AG04449 (cell line): ENCODE measurements at places on chromosomes 5 and 9.

- DNase-seq = no peak
Measured at GRCh38 chr9:93124793-93125192, 9.3 kb downstream of the NINJ1 start.

DNA sequence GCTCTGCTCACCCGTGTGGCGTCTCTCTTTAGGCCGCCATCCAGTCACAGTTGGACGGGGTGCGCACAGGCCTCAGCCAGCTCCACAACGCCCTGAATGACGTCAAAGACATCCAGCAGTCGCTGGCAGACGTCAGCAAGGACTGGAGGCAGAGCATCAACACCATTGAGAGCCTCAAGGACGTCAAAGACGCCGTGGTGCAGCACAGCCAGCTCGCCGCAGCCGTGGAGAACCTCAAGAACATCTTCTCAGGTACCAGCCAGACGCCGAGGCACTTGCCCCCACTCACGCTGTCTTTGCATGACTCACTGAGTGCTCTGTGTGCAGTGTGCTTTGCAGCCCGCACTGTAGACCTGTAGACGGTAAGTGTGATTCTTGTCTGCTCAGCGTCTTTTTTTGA lies 4.5 kb downstream of the EXOC3 start:
- DNase-seq = no peak

DNA sequence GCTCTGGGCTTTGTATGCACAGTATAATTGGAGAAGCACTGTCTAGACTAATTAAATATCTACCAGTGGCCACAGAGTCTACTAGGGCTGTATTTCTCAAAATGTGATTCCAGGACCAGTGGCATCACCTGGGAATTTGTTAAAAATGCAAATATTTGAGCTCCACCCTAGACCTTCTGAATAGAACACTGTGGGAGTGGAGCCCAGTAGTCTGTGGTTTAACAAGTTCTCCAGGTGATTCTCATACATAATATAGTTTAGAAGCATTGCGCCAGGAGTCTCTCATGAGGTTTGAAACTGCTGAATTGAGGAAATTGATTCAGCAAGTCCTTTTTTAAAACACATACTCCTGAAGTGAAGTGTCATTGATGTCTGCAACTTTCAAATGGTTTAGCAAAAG lies 74.7 kb downstream of the FCHO2 start:
- no peak for DNase-seq

GRCh38 chr9:133978226-133978898 lies 13.8 kb downstream of the VAV2 start:
- no peak for DNase-seq

DNA sequence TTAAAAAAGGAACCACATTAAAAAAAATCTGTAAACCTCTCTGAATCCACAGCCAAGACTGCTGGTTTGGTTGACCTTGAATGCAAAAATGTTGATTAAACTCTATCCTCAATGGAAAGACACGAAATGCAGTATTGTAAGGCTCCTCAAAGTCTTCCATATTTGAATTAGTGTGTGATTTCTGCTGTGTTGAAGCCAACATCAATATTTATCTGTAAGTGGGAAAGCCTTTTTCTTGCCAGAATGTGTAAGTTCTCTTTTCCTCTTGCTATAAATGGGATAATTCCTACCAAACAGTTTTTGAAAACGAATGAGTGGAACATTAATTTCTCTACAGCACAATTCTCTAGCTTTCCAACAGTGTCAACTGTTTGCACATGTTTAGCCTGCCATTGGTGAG lies 422.1 kb upstream of the TNC start:
- no peak for DNase-seq

GRCh38 chr9:715743-716400 lies 125.6 kb upstream of the DMRT1 start:
- no peak for DNase-seq

DNA sequence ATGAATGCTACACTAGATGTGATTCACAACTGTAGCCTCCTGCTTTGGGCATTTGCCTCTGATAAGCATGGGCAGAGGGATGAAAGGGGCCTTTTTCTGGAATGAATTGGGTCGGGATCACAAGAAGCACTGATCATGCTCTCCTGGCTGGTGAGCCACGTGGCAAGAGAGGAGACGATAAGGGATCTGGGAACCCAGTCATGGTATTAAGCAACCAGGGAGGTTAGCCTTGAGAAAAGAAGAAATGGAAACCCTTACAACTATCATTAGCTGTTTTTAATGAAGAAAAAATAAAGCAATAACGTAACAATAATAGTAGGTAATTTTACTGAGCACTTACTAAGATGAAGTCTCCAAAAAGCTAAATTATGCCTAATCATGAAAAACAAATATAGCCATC lies 50.0 kb upstream of the RAI14 start:
- DNase-seq = no peak

GRCh38 chr5:173016598-173017046 lies 33.1 kb downstream of the ATP6V0E1 start:
- peak; percentile 34 for DNase-seq

- DNase-seq = no peak
Measured at GRCh38 chr5:140319833-140320232, 16.9 kb upstream of the PFDN1 start.

GRCh38 chr9:87613265-87614111 lies 112.4 kb upstream of the CTSL start:
- no peak for DNase-seq

GRCh38 chr9:122135529-122135859 lies 24.1 kb downstream of the NDUFA8 start:
- no peak for DNase-seq

GRCh38 chr9:133598978-133599377 lies 10.2 kb downstream of the FAM163B start:
- no peak for DNase-seq

DNA sequence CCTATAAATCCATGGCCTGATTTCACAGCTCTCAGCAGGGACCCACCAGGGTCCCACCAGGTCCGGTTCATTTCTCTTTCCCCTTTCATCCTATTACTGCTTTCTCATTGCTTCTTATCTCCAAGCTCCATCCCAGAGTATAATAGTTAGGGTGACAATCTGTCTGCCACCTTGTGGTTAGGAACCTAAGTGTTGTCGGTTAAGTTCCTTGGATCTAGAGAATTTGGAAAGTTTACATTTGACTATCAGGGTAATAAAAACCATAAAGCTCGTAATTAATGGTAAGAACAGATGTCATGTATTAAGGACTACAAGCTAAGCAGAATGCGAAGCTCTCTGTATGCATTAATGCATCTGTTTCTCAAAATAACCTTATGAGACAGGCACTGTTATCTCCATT lies 259.1 kb downstream of the SH3GL2 start:
- no peak for DNase-seq

DNA sequence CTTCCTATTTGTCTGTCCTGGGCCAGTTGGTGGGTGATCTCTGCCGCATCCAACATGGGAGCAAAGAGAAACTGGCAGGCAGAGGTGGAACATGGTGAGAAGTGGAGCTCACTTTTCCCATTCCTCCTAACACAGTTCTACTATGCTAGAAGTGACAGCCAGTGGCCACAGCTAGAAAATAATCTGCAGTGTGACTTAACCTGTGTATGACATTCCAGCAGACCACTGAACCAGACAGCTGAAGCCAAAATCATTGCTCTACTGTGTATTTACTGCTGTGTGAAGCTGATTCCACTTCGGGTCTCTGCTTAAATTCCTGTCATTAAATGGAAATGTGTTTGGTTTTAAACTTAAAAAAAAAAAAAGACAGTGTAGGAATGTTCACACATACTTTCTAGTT lies 523.0 kb downstream of the MTRR start:
- DNase-seq = no peak

GRCh38 chr5:141343242-141343952 lies at the start of gene PCDHGA3:
Gene PCDHGA3 (plus strand): TSS chr5:141343829. CDS start chr5:141344034, 205 bp downstream.
- DNase-seq = no peak

DNA sequence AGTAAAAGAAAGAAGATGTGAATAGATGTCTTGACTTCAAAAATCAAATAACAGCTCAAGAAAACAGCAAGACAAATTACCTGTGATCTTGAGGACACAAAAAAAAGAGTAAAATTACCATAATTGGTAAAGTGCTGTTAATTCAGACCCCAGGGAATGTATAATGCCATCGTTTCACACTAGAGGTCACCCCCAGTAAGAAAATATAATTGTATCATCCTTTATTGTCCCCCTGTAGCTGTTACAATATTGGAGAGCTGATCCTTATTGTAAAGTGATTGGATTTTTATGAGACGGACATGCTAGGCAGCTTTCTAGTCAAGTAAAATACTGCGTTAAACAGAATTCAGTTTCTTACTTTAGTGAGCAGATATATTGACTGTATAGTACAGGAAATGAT lies 377.0 kb downstream of the TLE1 start:
- no peak for DNase-seq
